ENCODE measurements at places on chromosomes 5 and 9.

DNA sequence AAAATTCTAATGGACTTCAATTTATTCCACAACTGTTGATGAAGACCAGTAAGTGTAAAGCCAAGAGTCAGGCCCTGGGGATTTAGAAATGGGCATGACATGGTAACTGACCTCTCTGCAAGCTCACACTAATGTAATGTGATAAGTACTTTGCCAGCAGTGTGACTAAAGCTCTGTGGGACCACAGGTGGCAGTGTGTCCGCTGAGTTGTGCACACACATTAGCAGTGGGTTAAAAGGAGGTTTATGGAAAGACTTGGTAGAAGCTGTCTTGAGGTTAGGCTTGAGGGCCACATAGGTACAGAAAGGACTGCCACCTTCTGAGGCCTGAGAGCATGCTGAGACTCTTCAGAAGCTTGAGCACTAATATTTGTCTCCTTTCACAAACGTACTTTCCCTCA is 67.6 kb downstream of the UBAP1 start:
- no peak for DNase-seq

DNA sequence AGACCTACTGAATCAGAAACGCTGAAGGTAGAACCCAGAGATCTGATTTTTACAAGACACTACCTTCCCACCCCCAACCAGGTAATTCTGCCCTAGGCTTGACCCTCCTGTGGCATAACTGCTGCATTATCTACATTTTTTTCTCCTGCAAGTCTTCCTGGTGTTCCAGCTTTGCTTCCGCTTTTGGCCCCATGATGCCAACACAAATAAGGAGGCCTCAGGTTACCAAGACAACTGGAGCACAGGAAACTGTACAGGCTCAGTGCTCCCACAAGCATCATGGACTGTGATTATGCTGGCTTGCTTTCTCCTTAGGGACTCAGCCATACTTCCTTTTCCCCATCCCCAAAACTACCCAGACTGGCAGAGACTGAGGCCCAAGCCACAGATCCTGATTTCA is 6.6 kb upstream of the MSMP start:
- no peak for DNase-seq

GRCh38 chr5:32109236-32109635 is 64.9 kb downstream of the GOLPH3 start:
- DNase-seq = no peak

DNA sequence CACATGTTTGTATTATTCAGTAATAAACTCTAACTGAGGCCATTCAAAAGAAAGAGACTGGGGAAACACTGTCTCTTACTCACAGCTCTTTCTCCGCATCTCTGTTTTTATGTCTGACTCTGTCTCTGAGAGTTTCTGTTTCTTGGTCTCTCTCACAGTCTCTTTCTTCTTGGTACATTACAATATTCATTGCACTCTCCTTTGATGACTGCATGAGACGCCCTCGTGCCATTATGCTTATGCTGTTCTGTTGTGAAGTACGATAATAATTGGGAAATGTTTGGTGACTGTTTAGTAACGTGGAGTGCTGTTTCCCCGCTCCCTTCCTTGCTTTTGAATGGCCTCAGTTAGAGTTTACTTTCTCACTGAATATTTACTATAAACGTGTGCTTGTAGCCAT is 25.3 kb upstream of the TLX3 start:
- no peak for DNase-seq

DNA sequence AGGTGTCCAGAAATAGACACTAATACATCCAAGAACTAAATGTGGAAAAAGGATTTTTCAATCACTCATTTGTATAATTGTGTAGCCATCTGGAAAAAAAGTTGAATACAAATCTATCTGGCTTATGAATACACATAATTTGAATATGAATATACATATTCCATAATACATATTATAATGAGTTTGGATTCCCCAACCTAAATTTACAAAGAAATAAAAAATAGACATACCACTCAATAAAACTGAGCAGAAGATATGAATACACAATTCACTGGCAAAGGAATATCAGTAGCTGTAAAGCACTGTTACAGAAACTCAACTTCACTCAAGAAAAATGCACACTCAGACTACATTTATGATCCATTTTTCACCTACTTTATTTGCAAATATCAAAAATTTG is 121.9 kb upstream of the EDIL3 start:
- DNase-seq = no peak

DNA sequence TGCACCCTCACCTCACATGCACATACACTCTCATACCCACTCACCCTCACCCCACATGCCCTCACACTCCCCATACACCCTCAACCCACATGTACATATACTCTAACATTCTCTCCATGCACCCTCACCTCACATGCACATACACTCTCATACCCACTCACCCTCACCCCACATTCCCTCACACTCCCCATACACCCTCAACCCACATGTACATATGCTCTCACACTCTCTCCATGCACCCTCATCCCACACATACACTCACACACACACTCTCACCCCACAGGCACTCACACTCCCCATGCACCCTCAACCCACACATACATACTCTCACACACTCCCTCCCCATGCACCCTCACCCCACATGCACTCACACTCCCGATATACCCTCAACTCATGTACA is 550.2 kb upstream of the DAP start:
- no peak for DNase-seq

DNA sequence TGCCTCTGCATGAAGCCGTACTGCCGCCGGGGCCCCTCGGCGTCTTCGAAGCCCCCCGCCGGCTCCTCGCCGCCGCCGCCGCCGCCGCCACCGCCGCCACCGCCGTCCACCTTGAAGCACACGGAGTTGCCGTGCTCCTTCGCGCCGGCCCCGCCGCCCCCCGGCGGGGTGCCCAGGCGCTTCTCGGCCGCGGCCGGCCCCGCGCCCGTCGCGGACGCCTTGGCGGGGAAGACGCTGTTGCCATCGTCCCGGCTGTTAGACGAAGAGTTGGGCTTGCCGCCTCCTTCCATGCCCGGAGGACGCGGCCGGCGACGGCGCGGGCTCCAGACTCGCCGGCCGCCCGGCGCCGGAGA is 400 bp downstream of the HCN1 start:
- DNase-seq = no peak

- no peak for DNase-seq
These were observed 199.4 kb upstream of the NFIL3 start for GRCh38 chr9:91623004-91623403.

- no peak for DNase-seq
These were observed 105.8 kb downstream of the DAB2IP start for GRCh38 chr9:121757281-121757585.

DNA sequence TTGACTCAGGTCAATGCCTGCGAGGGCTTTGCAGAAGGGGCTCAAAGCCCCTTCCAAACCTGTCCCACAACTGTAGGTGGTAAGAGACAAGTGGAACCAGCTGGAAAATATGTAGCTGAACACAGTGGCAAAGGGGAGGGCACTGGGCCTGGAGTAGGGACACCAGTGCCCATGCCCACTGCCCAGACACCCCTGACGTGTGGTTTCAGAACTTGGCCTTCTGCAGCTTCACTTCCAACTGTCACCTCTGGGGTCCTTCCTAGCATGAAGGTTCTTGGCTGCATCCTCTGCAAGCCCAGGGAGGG is 233.1 kb upstream of the IRX1 start:
- DNase-seq = no peak

- no peak for DNase-seq
These were observed 14.3 kb upstream of the SH3RF2 start for GRCh38 chr5:145922059-145922458.

All from natural killer cell treated with Interleukin-12 subunit alpha and Interleukin-12 subunit beta and Interleukin-15 and Interleukin-18, amount 100 ng/mL, for 72 hours (primary cell).